Effector memory CD8-positive, alpha-beta T cell (primary cell): ENCODE measurements at places on chromosomes 5 and 9.

DNA sequence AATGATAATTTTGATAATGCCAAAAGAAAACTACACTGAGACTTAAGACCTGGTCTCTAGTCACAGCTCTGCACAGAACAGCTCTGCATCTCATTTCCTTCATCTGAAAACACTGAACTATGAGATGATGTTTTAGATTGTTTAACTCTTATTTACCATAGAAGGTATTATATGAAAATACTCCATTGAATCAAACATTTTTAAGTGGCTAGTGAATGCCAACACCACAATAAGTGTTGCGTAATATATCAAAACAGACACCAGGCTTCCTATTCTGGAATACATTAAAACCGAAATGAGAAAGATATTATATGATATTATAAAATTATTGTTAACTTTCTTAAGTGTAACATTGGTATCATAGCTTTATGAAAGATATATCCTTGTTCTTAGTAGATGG lies 14.6 kb downstream of the CETN3 start:
- no peak for DNase-seq

DNA sequence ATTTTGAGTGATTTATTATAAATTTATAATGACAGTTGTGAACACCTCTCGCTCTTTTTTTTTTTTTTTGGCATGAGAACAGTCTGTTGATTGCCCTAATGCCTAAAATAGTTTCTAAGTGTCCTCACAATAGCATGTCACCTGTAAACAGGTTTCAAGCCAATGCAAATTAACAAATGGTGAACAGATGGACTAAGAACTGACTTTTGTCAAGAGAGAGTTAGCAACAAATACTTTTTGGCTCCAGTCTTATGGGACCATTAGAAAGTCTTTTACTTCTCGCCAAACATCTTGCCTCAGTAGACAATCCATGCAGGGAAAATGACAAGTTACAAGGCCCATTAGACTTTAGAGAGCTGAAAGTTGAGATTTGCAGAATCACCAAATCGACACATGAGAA lies 67.8 kb downstream of the MED27 start:
- DNase-seq, result no peak

- DNase-seq, result no peak
Measured at GRCh38 chr9:120741701-120742100, 27.4 kb upstream of the MEGF9 start.

GRCh38 chr5:77438071-77438470 lies 54.0 kb downstream of the WDR41 start:
- DNase-seq, result no peak

DNA sequence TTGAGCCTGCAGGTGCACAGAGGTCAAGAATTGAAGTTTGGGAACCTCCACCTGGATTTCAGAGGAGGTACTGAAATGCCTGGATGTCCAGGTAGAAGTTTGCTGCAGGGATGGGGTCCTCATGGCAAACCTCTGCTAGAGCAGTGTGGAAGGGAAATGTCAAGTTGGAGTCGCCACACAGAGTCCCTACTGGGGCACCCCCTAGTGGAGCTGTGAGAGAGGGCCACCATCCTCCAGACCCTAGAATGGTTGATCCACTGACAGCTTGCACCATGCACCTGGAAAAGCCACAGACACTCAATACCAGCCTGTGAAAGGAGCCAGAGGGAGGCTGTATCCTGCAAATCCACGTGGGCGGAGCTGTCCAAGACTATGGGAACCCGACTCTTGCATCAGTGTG lies 78.0 kb downstream of the GABRA1 start:
- DNase-seq, result no peak

DNA sequence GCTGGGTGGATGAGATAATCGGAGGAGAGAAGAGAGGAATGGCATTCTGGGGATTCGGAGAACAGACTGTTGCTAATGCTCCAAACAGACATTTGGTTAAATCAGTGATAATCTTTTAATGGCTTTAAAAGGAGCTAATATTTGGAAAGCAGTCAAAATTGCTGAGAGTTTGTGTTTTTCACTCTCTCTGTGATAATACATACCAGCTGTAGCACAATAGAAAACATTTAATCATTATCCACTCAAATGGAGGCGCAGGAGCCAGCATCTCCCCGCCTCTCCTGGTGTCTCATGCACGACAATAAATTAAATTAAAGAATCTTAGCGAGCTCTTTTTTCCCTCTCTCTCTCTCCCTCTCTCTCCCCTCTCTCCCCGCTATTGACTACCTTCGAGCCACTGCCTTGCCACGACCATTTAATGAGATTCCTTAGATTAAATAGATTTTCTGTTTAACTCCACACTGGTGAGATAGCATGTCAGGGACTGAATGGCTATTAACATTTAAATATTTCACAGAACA lies 268.6 kb upstream of the MVB12B start:
- DNase-seq, result no peak

DNA sequence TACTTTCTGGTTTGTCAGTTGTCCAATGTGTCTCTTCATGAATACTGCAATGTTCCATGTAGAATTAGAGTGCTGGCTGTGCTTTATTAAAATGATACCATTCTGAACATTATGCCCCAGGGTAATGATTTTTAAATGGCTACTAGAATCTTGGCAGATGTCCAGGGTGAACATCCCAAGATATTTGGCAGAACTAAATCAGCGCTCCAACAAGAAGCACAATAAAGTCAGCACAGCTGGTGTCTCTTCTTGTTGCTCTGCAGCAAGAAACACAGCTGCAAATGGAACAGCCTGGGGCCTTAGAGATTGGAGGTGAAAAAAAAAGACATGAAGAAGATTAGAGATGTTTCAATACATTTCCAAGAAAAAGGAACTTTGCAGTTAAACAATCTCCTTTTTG lies 248.3 kb downstream of the CDH18 start:
- no peak for DNase-seq

- no peak for DNase-seq
Measured at GRCh38 chr9:90724880-90725279, 76.7 kb upstream of the SYK start.

DNA sequence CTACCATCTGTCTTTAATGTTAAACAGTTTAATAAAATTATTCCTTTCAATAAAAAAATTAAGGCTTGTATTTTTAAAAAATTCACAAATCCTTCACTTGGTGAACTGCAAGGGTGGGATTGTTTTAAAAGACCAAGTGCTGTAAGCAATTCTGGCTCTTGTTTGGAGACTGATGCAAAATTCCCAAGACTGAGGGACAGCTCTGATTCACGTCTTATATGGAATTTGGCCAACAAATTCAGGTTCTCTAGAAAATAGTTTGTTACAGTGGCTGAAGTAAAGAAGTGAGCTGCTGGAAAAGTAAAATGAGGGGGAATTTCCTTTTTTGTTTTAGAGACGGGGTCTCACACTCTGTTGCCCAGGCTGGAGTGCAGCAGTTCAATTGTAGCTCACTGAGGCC lies 58.3 kb downstream of the PRELID2 start:
- no peak for DNase-seq

DNA sequence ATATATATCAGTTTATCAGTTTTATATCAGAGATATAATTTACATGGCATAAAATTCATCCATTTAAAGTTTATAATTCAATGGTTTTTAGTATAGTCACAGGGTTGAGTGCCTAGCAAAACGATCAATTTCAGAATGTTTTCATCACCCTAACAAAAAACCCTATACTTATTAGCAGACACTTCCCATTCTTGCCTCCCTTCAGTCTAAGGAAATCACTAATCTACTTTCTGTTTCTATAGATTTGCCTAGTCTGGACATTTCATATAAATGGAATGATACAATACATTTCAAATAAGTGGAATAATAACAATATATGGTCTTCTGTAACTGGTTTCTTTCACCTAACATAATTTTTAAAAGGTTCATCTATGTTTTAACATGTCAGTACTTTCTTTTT lies 9.6 kb upstream of the LNPEP start:
- no peak for DNase-seq

GRCh38 chr9:89795538-89796195 lies 190.9 kb downstream of the GADD45G start:
- no peak for DNase-seq

DNA sequence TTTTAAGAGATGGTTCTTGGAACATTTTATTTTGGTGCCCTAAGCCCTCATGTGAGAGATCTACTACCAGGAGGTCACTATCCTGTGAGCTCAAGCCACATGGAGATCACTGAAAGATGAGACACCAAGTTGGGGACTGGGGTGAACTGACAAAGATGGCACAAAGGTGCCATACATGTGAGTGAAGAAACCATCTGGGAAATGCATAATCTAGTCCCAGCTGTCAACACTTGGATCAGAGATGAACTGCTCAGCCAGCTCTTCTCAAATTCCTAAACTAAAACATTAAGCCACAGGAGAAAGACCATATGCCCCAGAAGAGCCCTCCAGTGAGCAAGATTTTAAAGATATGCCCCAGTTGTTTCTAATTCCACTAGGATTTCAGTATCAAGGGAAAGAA lies 22.2 kb upstream of the MYOT start:
- no peak for DNase-seq

- DNase-seq, result no peak
Measured at GRCh38 chr9:134323741-134324358, 2.4 kb upstream of the RXRA start.

DNA sequence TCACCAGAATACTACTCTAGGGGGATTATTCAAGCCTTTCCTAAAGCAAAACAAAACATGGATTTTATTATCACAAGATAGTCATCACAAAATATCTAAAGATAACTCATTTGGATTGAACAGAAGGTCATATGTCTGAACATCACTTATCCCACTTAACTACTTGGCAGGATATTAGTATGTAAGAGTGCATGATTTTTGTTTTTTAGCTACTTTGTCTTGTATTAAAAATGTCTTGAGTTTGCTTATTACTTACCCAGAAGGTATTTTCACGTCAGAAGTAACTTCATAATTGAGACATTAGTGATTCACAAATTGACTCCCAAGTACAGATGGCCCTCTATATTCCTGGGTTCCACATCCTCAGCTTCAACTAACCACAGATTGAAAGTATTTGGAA lies 113.8 kb downstream of the TLE4 start:
- no peak for DNase-seq

- DNase-seq, result no peak
Measured at GRCh38 chr5:78065663-78066062, 228.8 kb downstream of the AP3B1 start.

DNA sequence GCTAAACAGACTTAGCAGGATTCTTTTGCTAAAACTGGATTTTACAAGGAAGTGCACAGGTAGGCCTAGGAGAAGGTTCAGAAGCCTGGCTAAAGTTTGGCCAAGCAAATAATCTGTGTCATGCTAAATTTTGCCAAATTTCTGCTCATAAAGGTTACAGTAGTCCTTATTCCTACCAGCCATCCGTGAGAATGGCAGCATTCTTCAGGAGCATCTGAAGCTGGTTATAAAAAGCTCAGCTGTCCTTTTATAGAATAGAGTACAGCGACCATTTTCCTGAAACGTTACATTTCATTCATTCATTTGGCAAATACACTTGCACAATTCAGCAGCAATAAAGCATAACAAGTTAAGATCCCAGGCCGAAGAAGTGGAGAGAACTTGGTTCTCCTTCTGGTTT lies 6.9 kb downstream of the GSN start:
- DNase-seq, result no peak

DNA sequence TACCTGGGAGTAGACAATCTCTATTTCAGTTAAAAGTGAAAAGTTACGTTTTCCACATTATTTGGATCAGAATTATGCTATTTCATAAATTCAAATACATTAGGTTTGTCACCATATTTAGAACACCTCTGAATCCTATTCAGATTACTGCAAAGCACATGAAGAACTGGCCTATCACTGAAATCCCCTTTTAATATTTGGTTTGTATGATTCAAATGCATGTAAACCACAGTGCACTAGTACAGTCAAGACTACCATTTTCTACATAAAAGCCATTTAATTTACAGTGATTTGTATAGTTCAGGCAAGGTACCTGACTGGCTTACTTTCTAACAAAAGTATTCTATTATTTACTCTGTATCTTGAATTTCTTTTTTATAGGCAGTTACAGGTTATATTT lies 212.5 kb downstream of the MEF2C start:
- no peak for DNase-seq

DNA sequence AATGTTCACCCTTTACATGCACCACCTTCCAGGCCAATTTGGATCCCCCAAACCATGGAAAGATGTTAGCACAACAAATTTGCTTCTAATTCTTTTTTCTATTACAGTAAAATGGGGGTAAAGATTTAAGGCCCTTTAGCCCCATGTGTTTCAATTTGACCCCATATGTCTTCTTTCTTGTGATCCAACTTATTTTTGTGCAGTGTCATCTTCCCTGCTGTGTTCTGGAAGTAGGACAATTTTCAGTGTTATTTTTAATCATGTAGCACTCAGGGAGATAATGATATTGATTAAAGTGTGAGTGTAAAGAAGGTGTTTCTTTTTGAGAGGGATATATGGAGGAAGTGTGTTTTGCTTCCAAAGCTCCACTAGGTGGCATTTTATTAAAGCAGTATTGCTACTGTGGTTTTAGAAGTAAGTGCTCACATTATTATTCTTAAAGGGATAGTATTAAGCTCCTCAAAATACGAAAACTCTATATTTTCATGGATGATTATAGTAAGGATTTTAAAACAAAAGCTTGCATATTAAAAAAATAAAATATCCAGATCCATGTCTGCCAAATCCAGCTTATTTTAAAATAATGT lies 118.7 kb upstream of the ATP10B start:
- no peak for DNase-seq

- no peak for DNase-seq
Measured at GRCh38 chr9:120392245-120392644, 187.7 kb downstream of the CDK5RAP2 start.

- DNase-seq, result no peak
Measured at GRCh38 chr9:97852001-97852398, 1.0 kb upstream of the FOXE1 start.
